Right atrium auricular region (tissue), 2 donors: ENCODE measurements at places on chromosomes 5 and 9.

GRCh38 chr9:119298076-119298853 is 71.0 kb downstream of the BRINP1 start:
- DNase-seq: no peak

DNA sequence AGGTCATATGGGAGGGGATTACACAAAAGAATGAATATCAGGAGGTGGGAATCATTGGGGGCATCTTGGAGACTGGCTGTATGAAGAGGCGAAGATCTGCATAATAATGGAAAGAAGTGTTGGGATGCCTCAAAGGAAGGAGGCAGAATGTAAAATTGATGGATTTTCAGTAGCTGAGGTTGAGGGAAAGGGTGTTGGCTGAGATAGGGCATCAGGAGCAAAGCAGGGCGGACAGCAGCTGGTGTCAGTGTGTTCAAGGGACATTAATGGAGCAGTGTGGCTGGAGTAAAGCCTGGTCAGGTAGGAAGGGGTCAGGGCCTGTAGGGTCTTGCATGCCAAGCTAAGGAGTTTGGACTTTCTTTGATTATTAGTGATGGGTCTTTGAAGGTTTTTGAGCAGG is 65.2 kb upstream of the TNFAIP8 start:
- DNase-seq: no peak

- DNase-seq: no peak
Observed at GRCh38 chr5:138622051-138622450, 46.9 kb upstream of the HSPA9 start.

DNA sequence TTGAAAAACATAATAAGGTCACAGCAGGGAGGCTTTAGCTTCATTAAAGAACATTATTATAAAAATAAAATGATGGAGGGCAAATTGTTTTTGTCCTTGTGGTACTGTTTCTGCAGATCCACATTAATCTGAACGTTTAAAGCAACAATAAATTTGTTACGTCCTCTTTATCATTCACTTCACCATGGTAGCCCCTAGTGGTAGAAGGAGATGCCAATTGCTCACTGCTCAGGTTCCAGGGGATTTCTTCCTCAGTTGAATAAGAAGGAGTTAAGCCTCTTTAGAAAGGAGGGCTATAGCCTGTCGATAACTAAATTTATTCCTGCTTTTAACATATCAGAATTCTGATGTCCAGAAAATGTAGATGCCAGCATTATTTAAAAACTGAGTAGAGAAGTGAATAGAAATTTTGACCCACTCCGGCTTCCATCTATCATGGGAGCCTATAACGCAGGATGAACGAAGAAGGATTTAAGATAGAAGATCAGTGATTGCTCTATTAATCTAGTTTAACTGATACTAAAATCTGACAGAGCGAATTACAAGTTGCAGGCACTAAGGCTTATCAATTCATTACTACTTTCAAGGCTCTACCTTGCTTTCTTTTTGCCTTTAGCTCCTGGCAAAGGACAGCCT is 692.3 kb downstream of the PTPRD start:
- DNase-seq: no peak

DNA sequence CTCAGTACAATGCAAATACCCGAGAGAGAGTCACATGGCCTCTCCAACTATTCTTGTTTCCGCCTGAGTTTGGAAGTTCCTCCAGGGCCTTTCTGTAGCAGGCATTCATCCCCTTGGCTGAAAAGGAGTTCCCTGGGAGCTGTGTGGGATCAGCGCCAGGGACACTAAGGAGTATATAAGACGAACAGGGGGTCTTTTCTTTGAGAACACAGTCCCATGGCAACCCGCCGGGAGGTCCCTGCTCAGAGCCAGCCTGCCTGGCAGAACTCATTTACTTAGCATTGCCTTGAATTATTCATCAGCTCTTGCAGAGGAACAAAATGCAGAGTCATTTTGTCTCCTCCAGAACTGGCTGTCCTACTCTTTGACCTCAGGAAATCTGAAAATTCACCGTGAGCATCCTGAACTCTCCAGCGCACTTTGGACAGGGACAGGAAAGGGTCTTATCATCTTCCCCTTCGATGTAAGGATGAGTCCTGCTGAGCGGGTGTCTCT is 120.4 kb upstream of the OSMR start:
- DNase-seq: no peak

DNA sequence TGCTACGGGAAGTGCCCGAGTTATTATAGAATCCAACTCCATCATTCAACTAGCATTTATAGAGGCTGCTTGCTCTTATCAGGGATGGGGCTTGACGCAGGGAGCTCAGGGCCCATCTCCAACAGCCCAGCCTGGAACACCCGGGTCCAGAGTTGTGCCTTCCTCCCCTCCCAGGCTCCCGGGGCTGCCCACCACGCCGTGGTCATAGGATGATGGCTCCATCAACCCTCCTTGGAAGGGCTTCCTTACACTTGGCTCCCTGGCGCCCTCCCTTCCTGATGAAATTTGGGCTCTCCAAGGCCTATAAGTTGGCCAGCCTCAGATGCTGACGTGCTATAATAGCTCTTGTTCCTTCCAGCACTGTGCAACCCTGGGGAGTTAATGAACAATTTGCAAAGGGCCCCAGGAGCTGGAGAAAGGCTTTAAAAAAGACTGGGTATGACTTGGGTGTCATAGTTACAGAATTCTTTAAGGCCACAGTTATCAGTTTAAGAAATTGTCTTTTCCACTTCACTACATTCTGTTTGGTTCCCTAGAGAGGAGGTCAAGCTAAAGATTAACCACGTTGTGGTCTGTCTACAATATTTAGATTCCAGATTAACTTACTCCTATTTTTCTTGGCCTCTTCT is 42.5 kb upstream of the GADD45G start:
- peak; percentile 54 for DNase-seq

DNA sequence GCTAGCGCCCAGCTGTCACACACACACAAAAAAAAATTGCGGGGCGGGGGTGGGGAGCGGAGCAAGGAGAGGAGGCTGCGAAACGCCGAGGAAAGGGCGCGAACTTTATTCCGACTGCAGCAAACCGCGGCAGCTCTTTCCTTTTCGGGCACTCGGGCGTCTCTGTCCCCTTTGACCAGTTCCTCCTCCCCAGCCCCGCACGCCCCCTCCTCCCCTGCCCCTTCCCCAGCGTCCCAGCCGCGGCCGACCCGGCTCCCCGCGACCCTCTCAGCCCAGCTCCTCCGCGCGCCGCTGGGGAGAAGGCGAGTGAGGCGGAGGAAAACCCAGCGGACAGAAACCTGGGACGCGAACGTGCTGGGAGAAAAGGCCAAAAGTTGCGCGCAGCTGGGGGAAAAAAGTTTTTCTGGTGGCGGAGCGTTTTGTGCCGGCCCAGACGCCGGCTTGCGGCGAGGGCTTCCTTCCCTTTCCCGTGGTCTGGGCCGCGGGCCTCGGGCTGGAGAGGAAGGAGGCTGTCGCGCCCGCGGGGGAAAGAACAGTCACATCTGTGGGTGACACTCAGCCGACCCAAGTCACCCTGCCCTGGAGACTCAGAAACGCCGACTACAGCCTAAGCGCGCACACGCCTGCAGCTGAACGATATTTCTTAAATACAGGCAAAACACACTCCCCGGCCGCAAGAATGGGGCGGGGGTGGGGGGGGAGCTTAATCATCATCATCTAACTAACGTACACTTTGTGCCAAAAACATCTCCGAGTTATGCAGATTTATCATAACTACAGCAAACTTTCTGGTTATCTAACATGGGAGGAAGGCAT is 1.1 kb upstream of the BNC2 start:
- DNase-seq: peak; percentile 74

GRCh38 chr9:98862936-98863335 is 55.5 kb downstream of the GALNT12 start:
- no peak for DNase-seq

DNA sequence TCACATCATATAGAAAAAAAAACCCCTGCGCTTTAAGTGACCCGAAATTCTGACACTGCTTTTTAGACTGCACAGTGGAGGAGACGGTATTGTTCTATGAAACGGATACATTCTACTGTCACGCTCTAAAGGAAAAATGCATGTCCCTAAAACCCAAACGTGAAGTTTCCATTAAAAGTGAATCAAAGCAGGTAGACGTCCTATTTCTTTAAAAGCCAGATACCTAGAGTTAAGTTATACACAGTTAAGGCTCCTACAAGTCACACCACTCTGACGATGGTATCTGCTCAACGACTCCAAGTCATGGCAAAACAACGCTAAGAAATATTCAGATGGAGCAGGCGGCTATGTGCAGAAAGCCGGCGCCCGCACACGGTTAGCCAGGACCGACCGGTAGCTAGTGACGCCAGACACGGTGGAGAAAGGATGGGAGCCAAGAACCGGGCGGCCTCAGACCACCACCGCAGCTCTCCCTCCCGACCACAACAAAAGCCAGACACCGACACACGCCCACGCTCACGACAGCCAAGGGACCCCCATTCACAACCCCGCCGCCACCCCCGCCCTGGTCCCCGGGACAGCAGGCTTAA is 734 bp downstream of the SKP1 start:
- DNase-seq: no peak

DNA sequence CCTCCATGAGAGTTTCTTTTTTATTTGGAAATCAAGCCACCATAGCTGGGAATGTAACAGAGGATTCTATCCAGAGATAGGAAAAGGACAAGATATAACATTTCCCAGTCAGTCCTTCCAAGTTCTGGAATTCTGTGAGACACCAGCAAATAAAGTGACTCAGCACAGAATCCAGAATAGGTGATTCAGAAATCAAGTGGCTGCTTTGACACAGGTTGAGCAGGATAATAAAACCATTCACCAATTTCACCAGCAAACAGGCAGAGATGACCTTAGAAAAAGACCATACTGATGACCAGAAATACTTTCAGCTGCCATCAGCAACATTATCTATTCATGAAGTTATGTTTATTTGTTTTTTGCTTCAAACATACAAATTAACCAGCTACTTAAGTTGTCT is 491.5 kb upstream of the TUSC1 start:
- no peak for DNase-seq

GRCh38 chr5:100800562-100800961 is 102.5 kb downstream of the ST8SIA4 start:
- DNase-seq: no peak

GRCh38 chr5:67917561-67917960 is 298.0 kb upstream of the PIK3R1 start:
- DNase-seq: no peak

DNA sequence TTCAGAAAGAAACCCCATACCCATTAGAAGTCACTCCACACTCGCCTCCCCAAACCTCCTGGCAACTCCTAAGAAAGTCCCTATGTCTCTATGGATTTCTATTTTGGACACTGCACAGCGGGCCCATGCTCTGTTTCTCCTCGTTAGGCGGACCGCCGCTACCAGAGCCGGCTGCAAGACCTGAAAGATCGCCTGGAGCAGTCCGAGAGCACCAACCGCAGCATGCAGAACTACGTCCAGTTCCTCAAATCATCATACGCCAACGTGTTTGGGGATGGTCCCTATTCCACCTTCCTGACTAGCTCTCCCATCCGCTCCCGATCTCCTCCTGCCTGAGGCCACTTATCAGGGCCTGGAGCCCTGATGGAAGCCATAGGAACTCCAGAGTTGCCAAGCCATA is 4.6 kb upstream of the GLE1 start:
- DNase-seq: no peak

DNA sequence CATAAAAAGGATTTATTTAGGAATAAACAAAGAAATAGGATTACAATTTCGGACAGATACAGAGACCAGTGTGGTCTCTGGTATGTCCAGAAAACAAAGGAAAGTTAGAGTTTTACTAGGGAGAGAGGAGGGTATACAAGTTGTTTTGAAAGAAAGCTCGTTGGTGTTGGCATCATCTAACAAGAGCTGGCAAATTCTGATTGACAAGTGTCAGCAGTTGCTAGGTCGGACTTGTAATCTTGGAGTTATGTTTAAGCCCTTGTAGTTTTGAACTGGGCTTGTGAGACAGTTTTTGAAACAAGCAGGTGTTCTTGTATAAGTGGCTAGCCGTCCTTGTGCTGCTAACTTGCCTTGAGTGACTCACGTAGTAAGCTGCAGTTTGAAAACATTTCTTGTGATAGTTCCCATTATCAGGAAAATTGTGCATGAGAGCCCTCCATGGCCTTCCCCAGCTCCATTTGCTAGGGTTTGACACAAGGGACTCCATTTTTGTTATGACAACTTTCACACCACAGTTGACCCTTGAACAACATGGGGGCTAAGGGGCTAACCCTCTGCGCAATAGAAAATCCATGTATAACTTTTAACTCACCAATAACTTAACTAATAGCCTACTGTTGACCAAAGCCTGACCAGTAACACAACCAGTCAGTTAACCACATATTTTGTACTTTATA is 48.1 kb downstream of the ZNF622 start:
- DNase-seq: no peak

- DNase-seq: no peak
Observed at GRCh38 chr5:172002310-172002709, 4.1 kb downstream of the FBXW11 start.

DNA sequence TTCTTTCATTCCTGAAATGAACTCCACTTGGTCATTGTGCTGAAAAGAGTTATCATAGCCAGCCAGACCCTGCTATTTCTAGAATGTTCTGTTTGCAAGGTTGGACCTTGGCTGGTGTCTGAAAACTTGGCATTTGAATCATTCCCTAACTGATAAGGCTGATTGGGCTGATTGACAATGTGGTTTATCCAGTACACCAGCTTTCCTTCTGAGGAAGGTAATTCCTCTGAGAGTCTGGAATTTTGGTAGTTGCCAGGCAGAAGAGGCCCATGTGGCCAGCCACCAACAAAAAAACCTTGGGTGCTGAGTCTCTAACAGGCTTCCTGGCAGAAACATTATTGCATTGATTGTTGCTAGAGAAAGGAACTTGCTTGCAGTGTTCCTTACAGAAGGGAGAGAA is 15.3 kb downstream of the SEC61B start:
- no peak for DNase-seq

DNA sequence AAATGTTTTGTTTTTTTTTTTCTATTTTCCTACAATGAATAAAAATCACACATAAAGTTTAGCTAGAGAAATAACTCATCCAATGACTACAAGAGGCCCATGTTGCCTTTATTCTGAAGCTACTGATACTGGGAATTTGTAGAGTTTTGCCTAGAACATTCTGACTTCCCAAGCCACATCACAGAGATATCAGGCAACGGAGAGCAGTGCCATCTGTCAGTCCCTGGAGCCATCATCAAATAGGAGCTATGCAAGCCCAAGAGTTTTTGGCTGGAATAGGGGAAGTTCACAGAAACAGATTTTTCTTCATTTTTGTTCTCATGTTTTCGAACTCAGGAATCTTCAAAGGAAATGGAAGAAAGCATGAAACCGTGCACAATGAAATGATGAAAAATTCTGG is 896.6 kb downstream of the TLE1 start:
- no peak for DNase-seq

GRCh38 chr5:169190849-169191248 is 110.1 kb downstream of the SLIT3 start:
- no peak for DNase-seq

GRCh38 chr5:101679816-101680215 is 616.3 kb downstream of the SLCO4C1 start:
- no peak for DNase-seq

DNA sequence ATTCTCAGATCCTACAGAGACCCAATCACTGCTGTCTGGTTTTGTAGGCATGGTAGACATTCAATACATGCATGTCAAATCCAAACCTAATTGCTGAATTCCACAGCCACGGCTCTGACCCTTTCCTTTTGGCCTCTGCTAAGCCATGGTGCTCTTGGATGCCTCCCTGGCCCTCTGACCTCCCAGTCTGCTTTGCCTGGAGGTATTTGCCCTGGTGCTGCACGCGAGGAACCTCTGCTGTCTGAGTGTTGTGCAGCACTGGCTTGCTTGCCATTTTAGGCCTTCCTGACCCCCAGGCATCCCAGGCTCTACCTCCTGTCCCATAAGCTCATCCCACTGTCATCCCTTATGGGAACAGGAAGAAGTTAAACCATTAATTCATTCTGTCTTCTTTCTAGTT is 60.9 kb downstream of the DOCK2 start:
- DNase-seq: no peak
